Stimulated activated CD8-positive, alpha-beta memory T cell treated with anti-CD3 and anti-CD28 coated beads, Interleukin-15, amount 100 ng/mL, for 1 hour (primary cell): ENCODE measurements at places on chromosomes 4 and X.

GRCh38 chrX:132909643-132910042 lies 48.8 kb downstream of the HS6ST2 start:
- no peak for DNase-seq

DNA sequence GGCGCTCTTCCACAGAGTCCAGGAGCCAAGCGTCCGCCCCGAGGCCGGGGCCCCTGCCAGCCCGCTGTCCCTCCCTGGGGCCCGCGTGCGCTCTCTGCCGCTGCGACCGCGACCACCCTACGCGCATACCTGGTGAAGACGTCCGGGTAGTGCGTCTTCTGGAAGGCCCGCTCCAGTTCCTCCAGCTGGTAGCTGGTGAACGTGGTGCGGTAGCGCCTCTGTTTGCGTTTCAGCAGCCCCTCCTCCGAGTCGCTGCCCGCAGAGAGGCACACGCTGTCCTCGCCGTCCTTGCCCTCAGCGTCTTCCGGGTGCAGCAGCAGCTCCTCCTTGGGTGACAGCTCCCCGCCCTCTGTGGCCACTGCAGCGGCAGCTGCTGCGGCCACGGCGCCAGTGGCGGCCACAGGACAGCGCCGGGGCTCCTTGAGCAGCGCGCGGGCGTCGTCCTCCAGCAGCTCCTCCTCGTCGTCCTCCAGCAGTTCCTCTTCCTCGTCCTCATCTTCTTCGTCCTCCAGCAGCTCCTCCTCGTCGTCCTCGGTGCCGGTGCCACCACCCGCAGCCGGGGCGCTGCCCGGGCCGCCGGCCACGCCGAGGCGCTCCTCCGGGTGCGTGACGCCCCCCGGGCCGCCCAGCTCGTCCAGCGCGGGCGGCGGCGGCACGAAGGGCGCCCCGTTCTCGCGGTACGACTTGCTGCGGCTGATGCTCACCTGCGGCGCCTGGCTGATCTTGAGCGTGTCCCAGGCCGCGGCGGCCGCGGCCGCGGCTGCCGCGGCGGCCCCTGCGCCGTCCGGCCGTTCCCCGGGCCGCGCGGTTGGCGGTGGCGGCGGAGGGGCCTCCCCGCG lies 2.8 kb downstream of the ARX start:
- DNase-seq = no peak

DNA sequence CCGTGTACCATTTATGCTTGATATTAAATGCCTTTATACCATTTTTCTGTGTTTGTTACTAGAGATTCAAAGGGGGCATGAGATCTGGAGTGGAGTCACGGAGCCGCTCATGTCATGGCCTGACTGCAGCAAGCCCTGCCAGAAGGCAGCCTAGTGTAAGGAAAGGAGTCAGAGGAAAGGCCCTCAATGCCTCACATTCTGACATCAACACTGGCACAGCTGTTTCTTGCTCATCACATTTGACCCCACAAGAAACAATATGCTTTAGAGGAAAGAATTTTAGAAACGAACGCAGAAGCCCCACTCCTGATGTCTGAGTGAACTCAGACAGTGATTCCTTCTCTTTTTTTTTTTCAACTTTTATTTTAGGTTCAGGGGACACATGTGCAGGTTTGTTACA lies 322.4 kb upstream of the CPEB2 start:
- no peak for DNase-seq

DNA sequence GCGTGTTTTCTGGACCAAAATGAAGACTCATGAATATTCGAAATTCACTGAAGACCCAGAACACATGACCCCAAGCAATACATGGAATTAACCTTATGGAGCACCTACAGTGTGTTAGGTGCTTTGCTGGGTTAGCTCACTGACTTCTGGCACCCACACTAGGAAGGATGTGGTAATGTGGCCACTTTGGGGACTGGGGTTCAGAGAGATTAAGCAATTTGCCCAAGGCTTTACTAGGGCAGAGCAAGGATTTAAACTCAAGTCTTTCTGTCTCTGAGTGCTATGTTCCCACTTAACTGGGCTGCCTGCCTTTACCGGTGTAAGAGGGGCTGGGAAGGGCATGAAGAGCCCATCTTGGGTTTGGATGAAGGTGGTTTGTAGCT lies 162.0 kb upstream of the ATP6AP2 start:
- DNase-seq = no peak

DNA sequence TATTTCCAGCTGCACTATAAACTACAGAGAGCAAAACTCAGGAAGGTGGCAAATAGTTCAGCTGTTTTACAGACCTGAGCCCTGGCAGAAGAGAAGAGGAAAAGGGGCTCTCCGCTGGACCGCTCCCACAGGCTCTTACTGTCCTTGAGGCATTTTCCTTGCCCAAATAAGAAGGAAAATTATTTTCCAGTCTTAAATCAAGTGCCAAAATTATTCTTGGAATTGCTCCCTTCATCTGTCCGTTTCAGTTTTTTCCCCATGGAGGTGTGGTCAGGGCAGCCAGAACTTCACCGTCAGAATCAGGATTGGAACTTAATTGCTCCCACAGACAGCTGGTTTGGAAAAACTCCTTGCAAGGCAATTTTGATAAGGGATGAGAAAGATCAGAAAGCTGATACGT lies 35.2 kb upstream of the SPINK2 start:
- no peak for DNase-seq

DNA sequence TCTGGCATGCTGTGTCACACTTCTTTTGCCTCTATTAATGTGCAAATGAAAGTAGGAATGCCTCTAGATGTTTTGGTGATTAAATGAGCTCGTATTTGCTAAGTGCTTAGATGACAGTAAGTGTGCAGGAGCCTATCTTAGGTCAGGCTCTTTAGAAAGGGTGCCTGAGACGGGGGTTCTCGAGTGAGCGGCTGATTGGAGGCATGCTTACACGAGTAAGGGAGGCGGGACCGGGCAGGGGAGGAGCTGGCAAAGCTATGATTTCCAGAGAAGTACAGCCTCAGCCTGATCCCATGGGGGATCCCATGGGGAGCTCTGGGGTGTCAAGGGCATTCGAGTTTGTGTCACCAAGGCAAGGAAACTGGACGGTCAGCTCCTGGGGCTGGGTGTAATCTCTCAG lies 44.8 kb downstream of the CLDN34 start:
- no peak for DNase-seq

DNA sequence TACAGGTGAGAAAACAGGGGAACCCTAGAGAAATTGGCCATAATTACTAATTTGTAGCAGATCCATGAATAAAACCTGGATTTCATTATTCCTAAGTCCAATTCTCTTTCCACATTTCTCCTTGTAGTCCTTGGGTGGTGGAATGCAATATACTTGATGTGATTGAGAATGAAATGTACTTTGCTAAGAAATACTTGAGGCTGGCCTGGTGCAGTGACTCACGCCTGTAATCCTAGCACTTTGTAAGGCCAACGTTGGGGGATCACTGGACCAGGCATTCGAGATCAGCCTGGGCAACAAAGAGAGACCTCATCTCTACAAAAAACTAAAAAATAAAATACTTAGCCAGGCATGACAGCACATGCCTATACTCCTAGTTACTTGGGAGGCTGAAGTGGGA lies 15.9 kb downstream of the TMEM184C start:
- no peak for DNase-seq

GRCh38 chrX:40146262-40147125 lies 48.7 kb upstream of the BCOR start:
- no peak for DNase-seq

DNA sequence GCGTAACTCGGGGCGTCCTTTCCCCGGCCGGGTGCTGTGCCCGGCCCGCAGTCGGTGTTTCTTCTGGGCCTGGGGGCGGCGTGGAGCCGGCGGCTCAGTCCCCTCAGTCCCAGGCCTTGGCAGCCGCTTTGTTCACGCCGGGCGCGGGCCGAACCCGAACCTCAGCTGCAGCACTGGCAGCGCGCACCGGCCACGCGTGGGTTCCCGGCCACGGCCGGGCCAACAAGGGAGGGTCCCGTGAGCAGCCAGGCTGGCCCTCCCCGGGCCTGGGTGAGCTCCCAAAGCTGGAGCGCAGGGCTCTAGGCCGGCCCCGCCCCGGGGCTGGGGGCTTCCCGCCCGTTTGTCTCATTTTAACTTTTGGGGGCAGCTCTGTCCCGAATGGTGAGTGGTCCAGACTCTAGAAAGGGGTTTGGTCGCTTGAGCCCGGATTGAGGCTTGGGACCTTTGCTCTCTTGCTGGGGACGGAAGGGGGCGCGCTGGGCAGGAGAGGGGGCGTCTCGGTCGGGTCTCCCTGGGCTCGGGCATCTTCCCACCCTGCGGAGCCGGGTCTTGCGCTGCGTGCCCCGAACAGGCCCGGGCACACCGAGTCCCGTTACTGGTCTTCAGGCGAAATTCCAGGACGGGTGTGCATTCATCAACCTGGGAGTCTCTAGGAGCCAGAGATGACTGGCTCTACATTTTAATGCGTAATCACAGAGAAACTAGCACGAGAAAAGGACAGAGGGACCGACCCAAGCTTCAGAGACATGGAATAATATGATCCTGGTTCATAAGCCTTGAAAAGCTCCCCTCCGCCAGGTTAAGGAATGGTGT lies 177.1 kb downstream of the CBR4 start:
- no peak for DNase-seq

GRCh38 chr4:88830598-88830997 lies 133.0 kb upstream of the NAP1L5 start:
- DNase-seq = no peak

DNA sequence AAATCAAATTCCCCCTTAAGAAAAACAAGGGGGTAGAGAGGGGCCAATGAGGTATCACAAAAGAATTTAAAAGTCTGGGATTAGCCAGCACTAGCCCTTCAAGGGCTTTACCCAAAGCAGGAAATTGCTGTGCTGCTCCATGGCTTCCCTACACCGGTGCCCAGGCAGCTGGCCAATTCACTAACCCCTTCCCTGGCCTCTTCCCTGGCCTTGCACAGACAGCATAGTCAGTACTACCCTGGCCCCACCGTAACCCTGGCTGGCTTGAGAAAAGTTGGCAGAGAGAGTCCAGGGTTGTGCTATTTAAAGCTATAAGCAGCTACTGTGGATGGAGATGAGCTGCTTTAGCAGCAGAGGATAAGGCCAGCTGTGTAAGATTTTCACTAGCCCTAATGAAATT lies 43.1 kb downstream of the ADAMTS3 start:
- DNase-seq = no peak

GRCh38 chr4:109574931-109575804 lies 15.1 kb downstream of the MCUB start:
- DNase-seq = no peak

DNA sequence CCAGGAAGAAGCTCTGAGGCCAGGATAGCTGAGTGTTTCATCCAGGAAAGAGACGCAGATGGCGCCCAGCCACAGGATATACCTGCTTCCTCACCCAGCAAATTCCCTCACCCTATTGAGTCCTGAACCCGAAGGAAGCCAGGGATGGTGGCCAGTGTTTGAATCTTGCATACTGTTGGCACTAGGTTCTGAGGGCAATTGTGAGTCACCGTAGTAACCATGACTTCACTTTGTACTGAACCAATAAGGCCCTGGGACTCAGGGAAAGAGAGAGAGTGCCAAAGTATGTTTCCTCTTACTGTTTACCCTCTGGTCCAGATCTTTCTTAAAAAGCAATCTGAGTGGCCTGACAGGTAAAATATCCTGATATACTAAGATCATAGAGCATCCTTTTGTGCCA lies 25.6 kb upstream of the SMIM10L2A start:
- no peak for DNase-seq

- DNase-seq = no peak
Measured at GRCh38 chr4:8682296-8682695, 89.7 kb downstream of the CPZ start.

- no peak for DNase-seq
Measured at GRCh38 chr4:128227991-128228571, 59.5 kb downstream of the PGRMC2 start.

- DNase-seq = no peak
Measured at GRCh38 chrX:154321594-154321993, 26.0 kb downstream of the TKTL1 start.

GRCh38 chr4:189124149-189124758 lies 816.4 kb upstream of the FRG1 start:
- no peak for DNase-seq

- DNase-seq = no peak
Measured at GRCh38 chr4:98656443-98656842, 2.0 kb downstream of the TSPAN5 start.

DNA sequence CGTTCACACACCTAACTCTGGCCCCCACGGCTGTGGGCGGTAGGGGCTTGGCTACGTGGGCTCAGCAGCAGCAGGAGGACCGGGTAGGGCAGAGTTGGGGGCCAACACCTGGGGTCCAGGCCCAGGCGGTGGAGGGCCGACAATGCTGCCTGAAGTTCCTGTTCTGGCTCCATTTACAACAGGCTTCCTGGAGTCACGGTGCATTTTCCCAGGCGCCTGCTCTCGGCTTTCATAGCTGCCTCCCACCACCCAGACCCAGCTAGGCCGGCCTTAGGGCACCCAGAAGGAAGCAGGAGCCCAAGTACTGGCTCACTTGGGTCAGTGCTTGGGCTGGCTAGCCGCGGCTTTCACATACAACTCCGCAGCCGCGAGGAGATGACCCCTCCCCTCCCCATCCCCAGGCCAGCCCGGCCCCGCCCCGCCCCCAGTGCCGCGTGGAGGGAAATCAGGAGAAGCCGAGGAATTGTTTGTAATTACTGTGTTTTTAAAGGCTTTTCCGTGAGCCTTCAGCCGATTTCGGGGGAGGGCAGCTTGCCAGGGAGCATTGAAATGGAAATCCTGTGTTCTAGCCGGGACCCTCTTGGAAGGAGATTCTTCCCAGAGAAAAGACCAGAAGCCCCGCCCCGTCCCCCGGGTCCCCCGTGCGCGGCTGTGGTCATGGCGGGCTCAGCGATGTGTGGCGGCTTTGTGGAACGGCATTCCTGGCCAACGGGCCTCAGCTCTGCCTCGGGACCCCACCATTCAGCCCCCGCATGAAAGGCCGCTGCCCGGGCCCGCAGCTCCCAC lies 28.5 kb downstream of the PJA1 start:
- DNase-seq = no peak

GRCh38 chr4:150116506-150116905 lies 38.3 kb downstream of the DCLK2 start:
- no peak for DNase-seq

DNA sequence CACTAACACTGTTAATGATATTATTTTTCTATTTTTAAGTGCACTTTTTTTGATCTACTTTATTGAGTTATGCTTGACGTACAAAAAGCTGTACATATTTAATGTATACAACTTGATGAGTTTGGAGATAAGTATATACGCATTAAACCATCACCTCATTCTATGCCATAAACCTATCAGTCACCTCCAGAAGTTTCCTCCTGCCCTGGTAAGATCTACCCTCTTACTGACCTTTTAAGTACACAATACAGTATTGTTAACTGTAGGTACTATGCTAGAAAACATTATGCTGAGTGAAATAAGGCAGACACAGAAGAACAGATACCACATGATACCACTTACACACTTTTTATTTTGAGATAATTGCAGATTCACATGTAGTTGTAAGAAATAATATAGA lies 36.9 kb downstream of the INTS6L start:
- no peak for DNase-seq

GRCh38 chrX:134258202-134258601 lies 21.2 kb downstream of the CCDC160 start:
- no peak for DNase-seq

- no peak for DNase-seq
Measured at GRCh38 chr4:53123171-53123570, 242.7 kb downstream of the SCFD2 start.

DNA sequence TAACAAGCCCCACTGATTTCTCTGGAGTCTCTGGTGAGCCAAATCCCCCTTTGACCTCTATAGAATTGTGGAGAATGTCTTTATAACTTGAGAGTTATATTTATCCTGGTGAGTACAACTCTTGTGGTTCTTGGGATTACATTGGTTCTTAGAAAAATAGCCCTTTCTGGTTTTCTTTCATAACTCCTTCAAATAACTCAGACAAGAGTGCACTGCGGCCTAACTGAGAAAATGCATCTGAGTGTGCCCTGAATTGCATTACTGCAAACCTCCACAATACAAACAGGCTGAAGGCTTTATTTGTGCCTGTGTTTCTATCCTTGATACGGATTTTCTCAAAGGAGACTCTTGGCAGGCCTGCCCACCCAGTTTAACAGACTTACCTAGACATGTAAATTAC lies 2.7 kb downstream of the BEX3 start:
- no peak for DNase-seq
